ENCODE measurements at places on chromosomes 5 and 9. TPM values are rescaled to one million over a fixed set of nuclear protein-coding genes. Genes with fewer than 3 reads are reported as not detected.

DNA sequence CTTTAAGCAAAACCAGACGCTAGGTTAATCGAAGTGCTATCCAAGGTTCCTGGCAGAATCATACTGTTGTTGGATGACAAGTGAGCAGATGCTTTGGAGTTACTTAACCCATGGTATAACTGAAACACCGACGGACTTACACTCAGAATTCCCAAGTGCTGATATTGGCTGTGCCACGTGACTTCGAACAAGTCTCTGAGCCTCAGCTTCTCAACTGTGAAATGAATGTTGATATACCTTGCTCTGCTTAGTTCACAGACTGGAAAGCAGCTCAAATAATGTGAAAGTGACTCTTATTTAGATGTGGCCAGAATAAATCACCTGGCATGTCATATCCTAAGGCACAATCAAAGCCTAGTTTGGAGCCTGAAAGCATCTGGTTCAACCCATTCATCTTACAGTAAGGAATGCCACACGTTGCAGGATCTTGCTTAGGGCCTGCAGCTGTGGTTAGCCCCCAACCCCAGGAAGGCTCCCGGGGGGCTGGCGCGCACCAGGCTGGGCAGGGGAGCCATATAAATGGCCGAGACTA is 759 bp downstream of the GEMIN5 start:
- DNase-seq, result no peak

- DNase-seq, result peak; percentile 82
Measured at GRCh38 chr5:137142764-137143605, 356.1 kb downstream of the SPOCK1 start.

GRCh38 chr9:113948891-113949570 is 72.9 kb downstream of the ZNF618 start:
- no peak for DNase-seq

DNA sequence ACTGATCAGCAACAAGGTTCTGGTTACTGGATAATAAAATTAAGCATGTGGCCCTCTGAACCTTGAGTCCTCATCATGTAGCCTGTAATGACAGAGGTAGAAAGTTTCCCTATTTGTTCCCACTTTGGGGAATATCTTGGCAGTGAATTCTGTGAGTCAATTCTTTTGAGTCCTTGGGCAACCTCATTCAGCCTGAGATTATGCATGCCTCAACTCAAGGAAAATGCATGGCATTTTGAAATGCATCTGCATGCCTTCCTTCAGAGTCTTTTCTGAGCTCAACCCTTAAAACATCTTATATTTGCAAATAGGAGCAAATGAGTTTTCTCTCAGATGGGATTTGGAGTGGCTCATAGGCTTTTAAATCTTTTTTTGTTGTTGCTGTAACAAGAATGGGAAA is 218.1 kb upstream of the CD180 start:
- DNase-seq, result peak; percentile 42

DNA sequence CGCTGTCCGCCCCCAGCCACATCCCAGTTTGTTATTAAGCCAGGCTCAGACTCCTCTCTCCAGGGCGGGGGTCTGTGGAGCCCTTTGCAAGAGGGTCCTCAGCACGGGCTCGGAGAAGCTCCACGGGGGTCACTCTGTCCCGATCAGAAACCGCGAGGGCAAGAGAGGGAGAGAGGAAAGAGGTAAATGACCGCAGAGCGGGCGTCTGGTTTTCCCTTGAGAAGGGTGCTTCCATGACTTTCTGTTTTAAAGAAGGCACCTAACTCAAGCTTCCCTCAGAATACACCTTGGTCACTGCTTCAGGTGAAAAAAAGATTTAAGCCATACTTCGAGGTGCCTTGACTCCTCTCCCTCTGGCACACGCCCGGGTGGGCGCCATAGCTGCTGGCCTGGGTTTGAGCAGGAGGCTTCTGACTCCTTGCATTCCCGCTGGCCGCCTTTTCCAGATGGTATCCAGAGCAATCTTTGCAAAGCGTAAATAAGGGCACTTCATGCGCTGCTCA is 5.8 kb upstream of the TERT start:
- no peak for DNase-seq

- DNase-seq, result no peak
Measured at GRCh38 chr5:144169904-144170275, 569 bp downstream of the YIPF5 start.

GRCh38 chr5:108101821-108102220 is 280.1 kb downstream of the FBXL17 start:
- no peak for DNase-seq

- peak; percentile 24 for DNase-seq
Measured at GRCh38 chr9:90578126-90578815, 64.4 kb downstream of the DIRAS2 start.

GRCh38 chr9:89616411-89616810 is 11.6 kb downstream of the GADD45G start:
- DNase-seq, result no peak

GRCh38 chr9:114777821-114778609 is 27.8 kb downstream of the TNFSF15 start:
- no peak for DNase-seq

GRCh38 chr9:93505541-93506132 is 52.3 kb upstream of the FAM120AOS start:
- no peak for DNase-seq

DRD1 gene
- not detected for total RNA-seq

ATP10B gene
- total RNA-seq, result not detected

GLRA1 gene
- total RNA-seq, result not detected

GALT gene
- 30.5 TPM for total RNA-seq

SLC45A2 gene
- not detected for total RNA-seq

SPATA31E1 gene
- total RNA-seq, result not detected
